ENCODE measurements at places on chromosomes 5 and 9. TPM values are rescaled to one million over a fixed set of nuclear protein-coding genes. Genes with fewer than 3 reads are reported as not detected.

The IFNK gene
- total RNA-seq, result not detected

The IFNA2 gene
- not detected for total RNA-seq

The PLPP7 gene
- total RNA-seq, result 0.15 TPM

The MPDZ gene
- total RNA-seq, result not detected

The NOXA1 gene
- total RNA-seq, result 0.40 TPM

The SLC30A5 gene
- 65.4 TPM for total RNA-seq

The DRD1 gene
- not detected for total RNA-seq

The LEAP2 gene
- total RNA-seq, result 3.5 TPM

The RCL1 gene
- 39.4 TPM for total RNA-seq

The HSPA9 gene
- total RNA-seq, result 520 TPM

The MEIKIN gene
- not detected for total RNA-seq

The PTTG1 gene
- total RNA-seq, result 103 TPM

The KCNIP1 gene
- total RNA-seq, result not detected

The NMUR2 gene
- not detected for total RNA-seq

The MED27 gene
- total RNA-seq, result 35.0 TPM

The ADAMTSL2 gene
- 0.04 TPM for total RNA-seq

The GOLGA1 gene
- 14.7 TPM for total RNA-seq

The FOXD4L6 gene
- not detected for total RNA-seq

The FBP2 gene
- not detected for total RNA-seq

The CER1 gene
- total RNA-seq, result not detected

The ANKRD20A1 gene
- total RNA-seq, result not detected

The DOK3 gene
- total RNA-seq, result 9.8 TPM

The ZNF474 gene
- not detected for total RNA-seq

The RABEPK gene
- 40.0 TPM for total RNA-seq
